Naive thymus-derived CD4-positive, alpha-beta T cell (primary cell): ENCODE measurements at places on chromosomes 5 and 9.
A peak's percentile ranks its signal among the peaks of the same experiment; 100 is the strongest.

- no peak for DNase-seq
These were observed at the start of gene CCNJL for GRCh38 chr5:160312134-160312959. Gene CCNJL, minus strand, starts transcription at chr5:160312564. Its CDS starts 641 bp downstream, at chr5:160311923.

GRCh38 chr5:89878140-89879132, 531.1 kb downstream of the CETN3 start:
- no peak for DNase-seq

- DNase-seq, result no peak
These were observed 109.2 kb downstream of the OSTF1 start for GRCh38 chr9:75197561-75197960.

DNA sequence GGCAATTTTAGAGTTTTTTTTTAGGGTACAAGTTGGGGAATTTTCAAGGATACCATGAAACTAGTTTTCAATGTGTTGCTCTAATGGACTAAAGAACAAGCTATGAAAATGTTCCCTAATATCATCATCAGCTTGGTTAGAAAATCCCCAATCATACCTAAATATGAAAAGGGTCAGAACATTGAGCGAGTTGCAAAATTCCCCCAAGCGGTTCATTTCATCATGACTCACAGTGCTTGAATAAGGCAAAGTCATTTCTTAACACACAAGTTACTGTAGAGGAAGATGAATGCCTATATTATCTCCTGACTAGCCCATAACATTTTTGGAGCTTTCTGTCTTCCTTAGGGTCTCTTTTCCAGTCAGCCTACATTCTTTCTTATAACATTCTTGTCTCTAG, 62.7 kb downstream of the ST8SIA4 start:
- no peak for DNase-seq

- DNase-seq, result no peak
These were observed 12.0 kb upstream of the SVEP1 start for GRCh38 chr9:110591526-110591925.

GRCh38 chr5:87243161-87243844, 24.4 kb upstream of the RASA1 start:
- DNase-seq, result no peak

GRCh38 chr5:137716337-137716736, 19.6 kb downstream of the KLHL3 start:
- no peak for DNase-seq

DNA sequence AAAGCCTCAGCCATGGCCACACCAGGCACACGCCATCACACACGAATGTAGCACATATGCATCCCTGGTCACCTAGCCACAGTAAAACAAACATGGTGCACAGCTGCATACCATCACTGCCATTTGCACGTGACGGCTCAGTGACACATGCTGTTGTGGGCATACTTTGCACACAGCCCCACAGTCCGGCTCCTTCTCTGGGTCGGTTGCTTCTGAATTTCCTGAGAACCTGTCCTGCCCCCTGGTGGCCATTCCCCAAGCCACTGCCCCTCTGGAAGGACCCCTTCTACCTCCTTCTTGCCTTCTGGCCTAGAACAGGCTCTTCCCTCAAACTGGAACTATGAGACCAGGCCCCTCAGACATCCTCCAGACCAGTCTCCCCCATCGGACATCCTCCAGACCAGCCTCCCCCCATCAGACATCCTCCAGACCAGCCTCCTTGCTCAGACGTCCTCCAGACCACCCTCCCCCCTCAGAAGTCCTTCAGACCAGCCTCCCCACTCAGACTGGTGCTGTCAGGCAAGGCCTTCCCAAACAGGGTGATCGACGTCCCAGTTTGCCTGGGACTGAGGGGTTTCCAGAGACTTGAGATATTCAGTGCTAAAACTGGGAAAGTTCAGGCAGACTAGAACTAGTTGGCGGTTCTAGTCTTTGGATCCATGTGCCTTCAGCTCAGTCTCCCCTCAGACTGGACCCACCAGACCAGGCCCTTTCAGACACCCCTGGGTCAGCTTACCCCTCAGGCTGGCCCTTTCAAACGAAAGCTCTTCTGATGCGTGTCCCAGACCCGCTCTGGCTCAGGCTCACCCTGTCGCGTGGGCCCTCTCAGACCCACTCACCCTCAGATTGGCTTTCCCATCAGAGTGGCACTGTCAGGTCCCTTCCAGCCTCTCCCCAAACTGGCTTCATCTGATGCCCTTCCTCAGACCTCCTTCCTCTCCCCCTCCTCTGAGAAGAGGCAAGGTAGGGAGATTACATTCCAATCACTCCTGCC, 24.3 kb upstream of the ENHO start:
- DNase-seq, result peak; percentile 24
